ENCODE measurements at places on chromosomes 3 and 15.

DNA sequence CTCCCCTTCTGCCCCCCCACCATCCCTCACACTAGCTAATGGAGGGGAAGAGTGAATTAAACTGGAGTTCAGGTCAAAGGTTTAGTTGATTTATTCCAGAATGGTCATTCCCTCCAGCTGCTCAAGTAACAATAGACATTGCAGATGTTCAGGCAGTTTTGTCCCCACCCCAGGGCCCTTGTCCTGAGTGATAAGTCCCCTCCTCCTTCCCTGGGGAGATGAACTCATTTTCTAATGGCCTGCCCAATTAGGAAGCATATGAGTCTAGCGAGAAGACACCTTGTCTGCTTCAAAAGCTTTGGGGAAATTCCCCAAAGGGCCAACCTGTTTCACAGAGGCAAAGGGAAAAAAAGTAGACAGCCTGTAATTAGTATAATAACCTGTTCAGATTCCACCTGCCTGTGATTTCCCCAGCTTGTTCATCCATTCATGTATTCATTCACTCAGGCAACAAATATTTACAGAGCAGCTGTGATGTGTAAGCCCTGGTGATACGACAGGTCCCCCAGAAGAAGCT is 165.3 kb downstream of the SHQ1 start:
- peak; percentile 68 for DNase-seq

DNA sequence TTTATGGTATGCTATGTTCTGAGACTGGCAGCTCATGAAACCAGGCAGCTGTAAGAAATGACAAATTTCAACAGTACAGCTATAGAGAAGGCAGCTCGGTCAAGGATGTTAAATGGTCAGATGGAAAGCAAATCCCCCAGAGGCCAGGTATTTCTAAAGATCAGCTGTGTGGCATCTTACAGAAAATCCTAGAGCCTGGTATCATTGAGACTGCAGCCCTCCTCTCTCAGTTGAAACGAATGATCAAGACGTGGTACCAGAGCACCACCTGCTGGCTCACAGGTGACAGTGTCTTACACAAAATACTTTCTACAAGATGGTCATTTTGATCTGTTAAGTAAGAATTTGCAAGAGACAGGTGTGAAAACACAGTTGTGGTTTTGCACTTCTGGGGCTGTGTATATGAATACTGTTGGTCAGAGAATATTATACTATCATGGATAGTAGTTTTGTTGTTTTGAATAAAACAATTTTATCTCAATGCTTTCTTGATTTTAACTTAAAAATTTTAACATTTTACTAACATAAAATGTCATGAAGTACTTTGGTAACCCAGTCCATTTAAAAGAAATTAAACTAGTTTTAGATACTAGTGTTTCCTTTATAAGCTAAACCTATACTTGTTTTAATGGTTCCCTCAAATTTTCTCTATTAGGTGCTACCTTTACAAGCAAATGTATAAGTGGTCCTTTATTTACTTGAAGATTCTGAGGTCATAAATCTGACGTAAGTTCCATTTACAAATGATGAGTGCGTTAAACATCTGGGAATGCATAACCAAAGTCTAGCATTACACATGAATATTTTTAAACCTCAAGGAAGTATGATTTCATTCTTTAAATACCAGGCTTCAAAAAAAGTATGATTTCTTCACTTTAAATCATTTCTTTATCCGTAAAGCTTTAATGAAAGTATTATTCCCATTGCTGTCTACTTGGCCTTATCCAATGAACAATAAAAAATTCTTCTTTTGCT is 121.8 kb downstream of the PDZRN3 start:
- peak; percentile 71 for DNase-seq

DNA sequence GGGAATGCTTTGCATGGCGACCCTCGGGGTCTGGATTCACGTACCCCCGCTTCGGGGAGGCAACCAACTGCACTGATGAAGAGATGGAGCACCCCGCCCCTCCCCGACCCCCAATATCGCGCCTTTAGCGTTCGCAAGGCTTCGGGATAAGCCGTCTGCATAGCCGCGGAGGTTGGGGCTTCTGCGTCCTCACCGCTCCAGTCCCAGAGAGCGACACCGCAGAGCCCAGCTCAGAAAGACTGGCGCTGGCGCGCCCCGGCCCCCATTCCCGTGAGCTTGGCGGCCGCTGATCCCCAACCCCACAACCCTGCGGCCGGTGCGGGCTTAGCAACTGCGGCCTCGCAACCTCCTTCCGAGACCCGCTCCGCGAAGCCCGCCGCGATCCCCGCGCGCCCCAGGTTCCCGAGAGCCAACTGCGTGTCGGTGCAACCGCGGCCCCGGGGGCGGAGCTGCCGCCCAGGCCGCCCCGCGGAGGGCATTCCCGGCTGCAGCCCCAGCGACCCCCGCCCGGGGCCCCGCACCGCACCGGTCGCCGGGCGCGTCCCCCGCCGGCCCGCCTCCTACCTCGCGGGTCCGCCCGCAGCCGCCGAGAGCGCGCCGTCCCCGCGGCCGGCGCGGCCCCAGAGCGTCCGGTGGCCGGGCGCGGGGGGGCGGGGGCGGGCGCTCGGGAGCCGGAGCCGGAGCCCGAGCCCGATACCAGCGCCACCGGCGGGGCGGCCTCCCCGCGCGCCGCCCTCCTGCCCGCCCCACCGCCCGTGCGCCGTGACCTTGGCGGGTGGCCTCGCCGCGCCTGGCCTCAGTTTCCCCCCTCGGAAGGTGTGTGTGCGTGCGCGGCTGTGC is 79.5 kb downstream of the IQSEC1 start:
- DNase-seq: peak; percentile 61

DNA sequence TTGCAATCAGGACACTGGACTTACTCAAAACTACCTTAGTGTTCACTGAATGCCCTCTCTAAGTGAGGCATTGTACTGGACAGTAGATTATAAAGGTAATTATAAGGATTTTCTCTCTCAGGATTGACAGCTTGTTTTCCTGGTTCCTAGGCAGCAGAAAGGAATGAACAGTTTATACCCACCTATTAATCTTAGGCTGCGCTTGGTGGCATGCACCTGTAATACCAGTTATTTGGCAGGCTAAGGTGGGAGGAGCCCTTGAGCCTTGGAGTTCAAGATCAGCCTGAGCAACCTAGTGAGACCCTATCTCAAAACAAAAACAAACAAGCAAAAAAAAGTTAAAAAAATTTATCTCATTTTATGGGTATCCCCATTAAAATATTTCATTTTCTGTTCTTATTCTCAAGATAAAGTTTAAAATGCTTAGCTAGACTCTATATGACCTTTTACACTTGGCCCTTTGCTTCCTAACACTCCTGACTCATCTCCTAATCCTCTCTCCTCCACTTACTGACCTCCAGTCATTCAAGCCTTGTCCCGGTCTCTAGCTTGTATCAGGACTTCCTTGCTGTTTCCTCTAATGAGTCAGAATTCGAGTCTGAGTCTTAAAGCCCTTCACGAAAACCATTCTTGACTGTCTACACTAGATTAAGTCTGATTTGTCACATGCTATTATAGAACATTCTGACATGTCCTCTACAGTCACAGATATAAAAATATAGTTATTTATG is 348.6 kb downstream of the NLGN1 start:
- no peak for DNase-seq

DNA sequence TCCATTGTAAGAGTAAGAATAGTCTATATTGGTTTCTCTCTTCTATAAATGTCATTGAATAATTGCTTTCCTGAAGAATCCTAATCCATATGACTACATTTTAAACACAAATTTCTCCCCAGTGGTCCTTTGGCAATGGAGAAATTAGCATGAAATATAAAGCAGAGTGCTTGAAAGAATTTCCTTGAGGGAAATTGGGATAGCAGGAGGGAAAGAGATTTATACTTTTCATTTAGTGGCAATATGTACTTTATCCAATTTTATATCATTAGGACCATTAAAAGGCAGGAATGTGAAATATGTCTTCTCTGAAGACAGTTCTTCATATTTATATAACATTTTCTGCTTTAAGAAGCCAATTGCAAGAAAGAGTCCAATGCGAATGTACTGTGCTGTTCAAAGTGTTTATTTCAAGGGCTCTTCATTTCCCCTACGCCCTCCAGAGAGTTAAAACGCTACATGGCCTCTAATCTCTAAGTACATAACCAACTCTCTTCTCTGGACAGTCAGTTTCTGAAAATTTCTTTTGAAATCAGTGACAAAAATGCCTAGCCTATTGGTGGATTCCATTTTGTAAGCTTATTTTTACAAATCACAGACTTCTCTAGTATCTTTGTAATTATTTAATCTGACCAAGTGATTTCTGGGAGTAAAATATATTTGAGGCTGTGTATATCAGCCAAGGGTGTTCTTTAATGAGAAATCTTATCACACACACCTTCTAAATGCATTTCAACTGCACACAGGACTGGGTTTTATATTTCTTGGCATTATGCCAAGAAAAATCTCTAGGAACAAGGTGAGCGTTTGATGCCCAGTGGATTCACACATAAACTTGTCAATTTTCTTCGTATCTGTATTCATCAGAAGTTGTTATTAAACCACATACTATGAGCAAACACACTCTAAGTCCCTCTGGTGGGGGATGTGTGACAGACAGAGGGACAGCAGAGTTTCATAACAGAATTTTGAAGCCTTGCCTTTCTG is 51.2 kb downstream of the KCNAB1 start:
- DNase-seq: no peak

GRCh38 chr15:73000293-73000692 is 52.0 kb upstream of the NEO1 start:
- DNase-seq: no peak

GRCh38 chr3:128572644-128573105 is 77.9 kb downstream of the RPN1 start:
- DNase-seq: peak; percentile 46

DNA sequence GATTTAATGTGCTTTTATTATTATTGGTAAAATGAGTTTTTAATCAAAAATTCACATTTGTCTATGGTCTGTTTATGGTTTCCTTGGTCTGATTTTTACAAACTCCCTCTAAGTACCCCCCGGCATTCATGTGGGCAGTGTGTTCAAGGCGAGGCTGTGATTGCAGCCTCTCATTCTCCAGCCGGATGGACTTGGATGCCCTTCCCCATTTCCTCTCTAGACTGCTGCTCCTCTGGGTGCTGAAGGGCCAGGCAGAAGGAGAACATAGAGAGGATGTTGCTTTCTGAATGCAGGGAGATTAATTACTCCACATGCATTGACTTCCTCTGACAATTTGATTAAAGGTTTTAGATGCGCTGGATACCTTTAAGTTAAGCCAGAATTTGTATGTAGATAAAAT is 3.9 kb upstream of the TMC3 start:
- no peak for DNase-seq

GRCh38 chr3:112779011-112779410 is 67.7 kb downstream of the CD200R1L start:
- no peak for DNase-seq

DNA sequence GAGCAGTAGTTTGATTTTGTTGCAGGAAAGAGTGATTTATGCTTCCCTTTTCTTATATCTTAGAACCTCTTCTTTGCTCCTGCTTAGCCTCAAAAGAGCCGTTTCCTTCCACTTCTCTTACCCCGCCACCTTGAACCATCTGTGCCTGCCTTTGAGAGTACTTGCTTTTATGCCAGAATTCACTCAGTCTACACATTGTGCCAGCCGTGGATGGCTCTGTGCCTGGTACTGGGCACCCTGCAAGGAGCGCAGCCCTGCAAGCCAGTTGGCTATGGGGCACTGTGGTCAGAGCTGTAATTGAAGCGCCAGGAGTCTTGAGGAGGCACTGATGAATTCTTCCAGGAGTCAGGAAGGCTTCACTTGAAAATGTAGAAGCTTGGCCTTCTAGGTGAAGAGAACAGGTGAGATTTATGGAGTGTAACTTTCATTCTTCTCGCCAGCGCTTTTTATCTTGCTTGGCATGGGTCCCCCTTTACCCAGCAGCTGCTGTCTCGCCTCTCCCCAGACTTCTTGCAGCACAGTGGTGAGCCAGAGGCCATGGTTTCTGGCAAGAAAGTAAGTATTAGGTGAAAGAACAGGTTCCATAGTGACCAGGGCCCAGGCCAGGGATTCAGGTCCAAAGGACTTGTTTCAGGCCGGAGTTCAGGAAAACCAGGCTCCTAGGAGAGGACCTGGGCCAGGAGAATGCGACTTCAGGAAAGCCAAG is 4.9 kb downstream of the TMED3 start:
- DNase-seq: no peak

GRCh38 chr3:48456456-48456855 is 9.9 kb downstream of the ATRIP start:
- DNase-seq: no peak

GRCh38 chr3:187736418-187736871 is 8.8 kb downstream of the BCL6 start:
- no peak for DNase-seq

DNA sequence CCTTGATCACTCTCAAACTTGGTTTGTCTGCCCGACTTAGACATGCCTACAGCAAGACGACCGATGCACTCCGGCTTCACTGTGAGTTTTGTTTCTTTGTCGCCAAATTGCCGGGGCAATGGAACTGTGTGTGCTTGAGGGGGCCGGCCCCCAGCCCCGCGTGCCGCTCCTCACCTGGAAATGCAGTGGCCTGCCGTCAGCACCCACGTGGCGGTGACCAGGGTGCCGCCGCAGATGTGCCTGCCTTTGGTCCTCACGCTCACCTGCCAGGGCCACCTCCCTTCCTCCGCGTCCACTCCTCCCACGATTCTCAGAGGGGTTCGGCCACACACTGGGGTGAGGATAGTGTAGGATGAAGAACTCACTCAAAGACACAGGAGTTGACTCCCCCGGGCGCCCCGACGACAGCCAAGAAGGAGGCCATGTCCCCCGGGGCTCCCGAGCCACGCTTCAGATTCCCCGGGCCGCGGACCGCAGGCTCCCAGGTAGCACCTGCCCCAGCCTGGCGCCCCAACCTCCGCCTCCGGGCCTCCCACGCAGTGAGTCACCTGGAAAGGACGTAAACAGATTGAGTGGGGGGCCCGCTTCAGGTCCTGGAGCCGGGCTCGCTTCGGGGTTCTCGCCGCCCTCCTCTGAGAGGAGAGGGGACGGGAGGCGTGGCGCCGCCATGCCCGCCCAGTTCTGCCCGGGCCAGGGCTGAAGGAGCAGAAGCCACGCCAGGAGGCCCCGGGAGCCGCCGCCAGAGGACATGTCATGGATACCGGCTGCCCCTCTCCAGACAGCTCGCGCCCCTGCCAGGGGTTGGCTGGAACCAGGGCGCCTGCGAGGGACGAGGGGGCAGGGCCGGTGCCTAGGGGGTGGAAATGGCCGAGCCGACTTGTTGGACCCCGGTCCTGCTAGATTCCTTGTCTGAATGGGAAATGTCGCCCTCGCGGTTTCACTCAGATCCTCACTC is 29.6 kb downstream of the MYL3 start:
- DNase-seq: no peak

DNA sequence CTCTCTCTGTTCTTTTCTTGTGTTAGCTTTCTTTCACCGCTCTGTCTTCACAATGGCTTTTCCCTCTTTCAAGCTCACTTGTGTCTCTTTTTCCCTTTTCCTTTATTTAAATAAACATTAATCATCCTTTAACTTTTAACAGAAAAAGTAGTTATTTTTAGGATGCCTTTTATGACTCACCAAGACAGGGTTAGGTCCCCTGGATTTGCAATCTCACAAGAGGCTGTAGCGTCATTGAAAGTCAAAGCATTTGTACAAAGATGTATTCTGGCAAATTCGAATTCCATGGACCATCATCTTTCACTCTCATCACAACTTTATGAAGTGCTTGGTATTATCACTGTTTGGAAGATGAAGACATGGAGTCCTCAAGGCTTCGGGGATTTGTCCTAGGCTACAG is 34.8 kb upstream of the MCTP2 start:
- DNase-seq: no peak

GRCh38 chr3:157469561-157470294 is 33.1 kb downstream of the PTX3 start:
- no peak for DNase-seq

GRCh38 chr3:10483364-10483675 is 22.1 kb downstream of the ATP2B2 start:
- DNase-seq: no peak

Measured in GM10248 (cell line).